H1 (cell line): ENCODE measurements at places on chromosomes 3 and 15. TPM values are rescaled to one million over a fixed set of nuclear protein-coding genes. Genes with fewer than 3 reads are reported as not detected.

Gene SLC51B
- total RNA-seq, result not detected in 2 replicates

Gene CHDH
- total RNA-seq, result 8.9 and 10.3 TPM in 2 replicates

Gene SI
- not detected in 2 replicates for total RNA-seq

Gene TPRG1
- total RNA-seq, result 0.27 and 0.37 TPM in 2 replicates

- H3K27ac ChIP-seq, result no peak overlapping the region
- H3K4me1 ChIP-seq, result no peaks in the 10 kb centered on the region
- H3K4me3 ChIP-seq, result no peak overlapping the region
- H3K36me3 ChIP-seq, result no peaks in the 10 kb centered on the region
- no peak for DNase-seq
Measured at GRCh38 chr15:30791239-30792175, 112.2 kb upstream of the FAN1 start.

- H3K36me3 ChIP-seq, result no peaks in the 10 kb centered on the region
- H3K4me1 ChIP-seq, result peaks cover 10% of the 10 kb centered on the region
- H3K4me3 ChIP-seq, result no peak overlapping the region
- H3K27ac ChIP-seq, result no peak overlapping the region
- peaks cover 7% of the 10 kb centered on the region for H3K27me3 ChIP-seq
- no peak for DNase-seq
Measured at GRCh38 chr15:66839506-66840112, 137.6 kb downstream of the SMAD6 start.

DNA sequence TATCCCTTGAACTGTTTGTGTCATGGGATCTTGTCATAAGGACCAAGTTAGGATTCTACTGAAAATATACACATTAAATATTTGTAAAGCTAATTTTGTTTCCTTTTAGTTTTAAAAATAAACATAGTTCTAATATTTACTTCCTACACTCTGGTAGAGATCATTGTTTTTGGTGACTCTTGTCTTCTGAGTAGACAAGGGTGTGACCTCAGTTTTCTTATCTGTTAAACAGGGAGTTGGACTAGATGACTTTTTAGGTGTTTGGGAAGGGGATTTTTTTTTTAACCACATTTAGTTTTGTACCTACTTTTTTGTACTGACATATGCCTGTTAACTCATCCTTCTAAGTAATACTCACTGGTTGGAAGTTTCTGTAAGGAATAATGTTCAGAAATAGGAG is 30.8 kb downstream of the PLS1 start:
- H3K36me3 ChIP-seq, result no peaks in the 10 kb centered on the region
- no peaks in the 10 kb centered on the region for H3K4me1 ChIP-seq
- no peak overlapping the region for H3K27ac ChIP-seq
- no peak for DNase-seq
- H3K4me3 ChIP-seq, result no peak overlapping the region
- no peaks in the 10 kb centered on the region for H3K27me3 ChIP-seq

- H3K4me1 ChIP-seq, result no peaks in the 10 kb centered on the region
- no peaks in the 10 kb centered on the region for H3K36me3 ChIP-seq
- H3K27ac ChIP-seq, result no peak overlapping the region
- no peak for DNase-seq
- H3K4me3 ChIP-seq, result no peak overlapping the region
Measured at GRCh38 chr3:19107719-19108118, 40.6 kb upstream of the KCNH8 start.

- no peak overlapping the region for H3K27ac ChIP-seq
- H3K27me3 ChIP-seq, result no peaks in the 10 kb centered on the region
- peaks cover 11% of the 10 kb centered on the region for H3K36me3 ChIP-seq
- DNase-seq, result no peak
- no peak overlapping the region for H3K4me3 ChIP-seq
Measured at GRCh38 chr3:186552408-186553031, 8.3 kb upstream of the CRYGS start.

DNA sequence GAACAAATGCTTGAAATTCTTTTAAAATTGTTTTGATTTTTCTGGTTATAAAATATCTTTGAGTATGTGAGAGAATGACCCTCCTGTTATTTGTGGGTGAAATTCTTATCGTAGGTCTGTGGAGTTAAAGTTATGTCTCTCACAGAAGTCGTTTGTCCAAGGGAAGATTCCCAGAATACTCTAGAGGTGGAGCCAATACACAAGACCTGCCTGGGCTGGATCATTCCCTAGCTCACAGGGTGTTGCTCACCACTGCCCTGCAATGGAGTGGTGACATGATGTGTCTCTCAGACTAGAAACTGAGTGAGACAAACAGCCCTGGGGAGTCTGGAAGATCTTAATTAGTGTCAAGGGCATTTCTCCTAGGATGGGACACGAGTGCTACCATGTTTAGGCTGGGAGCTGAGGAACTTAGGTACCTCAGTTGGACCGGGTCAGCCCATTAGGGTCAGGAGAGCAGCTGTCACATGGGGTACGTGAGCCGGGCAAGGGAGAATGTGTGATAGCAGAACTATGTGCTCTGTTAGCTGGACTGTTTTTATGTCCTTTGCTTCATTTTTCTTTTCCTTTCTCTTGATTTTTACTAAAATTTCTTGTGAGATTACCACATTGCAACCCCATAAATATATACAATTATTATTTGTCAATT is 53.6 kb upstream of the MYO5C start:
- no peak for DNase-seq
- no peak overlapping the region for H3K4me3 ChIP-seq
- no peaks in the 10 kb centered on the region for H3K4me1 ChIP-seq
- H3K36me3 ChIP-seq, result no peaks in the 10 kb centered on the region
- no peaks in the 10 kb centered on the region for H3K27me3 ChIP-seq

DNA sequence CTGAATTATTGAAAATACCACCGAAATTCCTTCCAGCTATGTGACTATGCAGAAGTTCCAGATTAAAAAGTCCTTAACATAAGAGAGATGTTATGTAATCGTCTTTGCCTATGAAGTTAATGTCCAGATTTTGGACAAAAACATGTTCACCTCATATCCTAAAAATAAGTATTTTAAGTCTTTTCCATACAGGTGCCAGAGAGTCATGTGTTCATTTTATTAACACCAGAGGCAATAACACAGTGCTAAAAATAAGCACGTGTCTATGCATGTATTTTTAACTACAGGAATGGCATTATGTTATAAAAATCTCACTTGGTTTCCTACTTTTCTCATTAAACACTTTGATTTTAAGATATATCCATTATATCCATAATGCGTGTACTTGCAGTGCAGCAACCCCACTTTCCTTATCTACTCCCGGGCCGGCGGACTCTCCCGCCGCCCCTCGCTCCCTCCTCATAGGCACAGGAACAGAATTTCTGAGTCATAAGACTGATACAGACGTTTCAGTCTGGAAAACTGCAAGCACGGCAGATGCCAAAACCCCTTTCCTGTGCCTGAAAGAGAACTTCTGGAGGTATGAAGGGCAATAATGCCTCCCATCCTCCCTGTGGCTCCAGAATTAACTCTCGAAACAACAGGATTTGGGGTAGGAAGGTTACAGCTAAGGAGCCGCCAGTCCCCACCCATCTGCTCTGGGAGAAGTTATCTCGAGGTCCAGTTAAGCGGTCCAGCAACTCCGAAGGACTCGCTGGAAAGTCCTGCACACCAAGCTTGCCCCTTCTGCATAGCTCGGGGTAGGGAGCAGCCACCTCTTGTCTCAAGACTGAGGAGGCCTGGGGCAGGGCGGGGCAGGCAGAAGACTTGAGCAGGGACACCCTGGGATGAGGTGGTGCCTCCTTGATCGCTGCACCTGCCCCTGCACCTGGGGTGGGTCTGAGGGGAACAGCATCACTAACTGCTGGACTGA is 22.3 kb upstream of the PSTPIP1 start:
- no peak overlapping the region for H3K27ac ChIP-seq
- no peak overlapping the region for H3K4me3 ChIP-seq
- H3K27me3 ChIP-seq, result no peaks in the 10 kb centered on the region; the same call in 1 of the 2 replicates
- H3K36me3 ChIP-seq, result no peaks in the 10 kb centered on the region

DNA sequence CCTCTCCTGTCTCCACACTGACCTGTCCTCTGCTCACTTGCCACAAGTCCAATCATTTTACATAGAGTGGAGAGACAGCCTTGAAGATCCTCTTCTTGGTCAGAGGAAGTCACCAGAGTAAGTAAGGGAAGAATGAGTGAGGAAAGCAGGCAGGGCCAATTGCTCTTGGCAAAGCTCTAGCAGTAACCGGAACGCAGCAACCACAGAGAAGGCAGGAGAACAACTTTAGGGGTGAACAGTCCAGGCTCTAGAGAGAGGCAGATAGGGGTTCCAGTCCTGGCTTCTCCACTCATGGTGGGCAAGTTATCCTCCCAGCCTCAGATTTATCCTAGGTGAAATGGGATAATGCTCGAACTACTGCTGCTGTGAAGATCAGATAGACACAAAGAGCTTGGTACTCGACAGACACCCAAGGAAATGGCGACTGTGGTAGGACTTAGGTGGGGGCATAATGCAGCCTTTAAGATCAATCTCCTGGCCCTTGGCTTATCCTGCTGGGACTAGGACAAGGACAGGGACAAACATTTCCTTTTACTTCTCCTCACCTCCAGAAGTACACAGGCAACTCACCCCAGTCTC is 1.2 kb upstream of the ADAMTSL3 start:
- peaks cover 37% of the 10 kb centered on the region for H3K27me3 ChIP-seq
- H3K27ac ChIP-seq, result no peak overlapping the region
- H3K36me3 ChIP-seq, result no peaks in the 10 kb centered on the region

GRCh38 chr15:93485438-93486327 is 396.7 kb upstream of the RGMA start:
- H3K4me1 ChIP-seq, result no peaks in the 10 kb centered on the region
- no peak for DNase-seq
- H3K27me3 ChIP-seq, result 0 out of 2 replicates have a peak, but pooled peaks cover 3% of the 10 kb centered on the region
- H3K36me3 ChIP-seq, result no peaks in the 10 kb centered on the region
- H3K27ac ChIP-seq, result no peak overlapping the region

GRCh38 chr3:15325228-15325627 is 7.2 kb downstream of the SH3BP5 start:
- H3K4me1 ChIP-seq, result peaks cover 2% of the 10 kb centered on the region
- H3K4me3 ChIP-seq, result no peak overlapping the region
- H3K27ac ChIP-seq, result no peak overlapping the region

- H3K36me3 ChIP-seq, result no peaks in the 10 kb centered on the region
- no peaks in the 10 kb centered on the region for H3K27me3 ChIP-seq
- DNase-seq, result no peak
- no peak overlapping the region for H3K4me3 ChIP-seq
- peaks cover 7% of the 10 kb centered on the region for H3K4me1 ChIP-seq
Measured at GRCh38 chr3:9074079-9074478, 110.8 kb upstream of the RAD18 start.

DNA sequence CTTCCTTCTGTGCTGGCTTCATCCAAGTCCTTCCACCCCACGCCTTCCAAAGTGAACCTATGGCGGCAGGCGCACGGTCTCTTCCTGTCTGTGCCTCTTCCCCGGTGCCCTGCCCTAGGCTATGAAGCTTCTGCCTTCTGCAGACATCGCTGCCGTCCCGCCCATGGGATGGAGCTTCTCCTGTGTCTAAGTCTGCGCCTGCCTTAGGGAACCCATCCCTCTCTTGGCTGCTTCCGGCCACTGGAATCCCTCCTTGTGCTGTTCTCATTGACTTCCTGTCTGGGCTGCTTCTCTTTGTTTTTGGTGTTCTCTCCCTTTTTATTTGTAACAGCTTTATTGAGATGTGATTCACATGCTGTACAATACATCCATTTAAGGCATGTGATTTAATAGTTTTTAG is 17.2 kb downstream of the CHCHD6 start:
- H3K36me3 ChIP-seq, result peaks cover 5% of the 10 kb centered on the region; the same call in 1 of the 2 replicates
- no peak for DNase-seq
- no peak overlapping the region for H3K27ac ChIP-seq
- no peak overlapping the region for H3K4me3 ChIP-seq
- H3K4me1 ChIP-seq, result no peaks in the 10 kb centered on the region
- H3K27me3 ChIP-seq, result no peaks in the 10 kb centered on the region

- H3K27me3 ChIP-seq, result no peaks in the 10 kb centered on the region
- no peaks in the 10 kb centered on the region for H3K4me1 ChIP-seq
- no peak overlapping the region for H3K27ac ChIP-seq
- DNase-seq, result no peak
- peaks cover 10% of the 10 kb centered on the region for H3K36me3 ChIP-seq
- H3K4me3 ChIP-seq, result no peak overlapping the region
Measured at GRCh38 chr3:133629146-133629545, 32.6 kb downstream of the TOPBP1 start.

- H3K36me3 ChIP-seq, result no peaks in the 10 kb centered on the region
- DNase-seq, result no peak
- H3K4me3 ChIP-seq, result no peak overlapping the region
- no peaks in the 10 kb centered on the region for H3K4me1 ChIP-seq
Measured at GRCh38 chr3:188925376-188925775, 246.4 kb upstream of the TPRG1 start.

DNA sequence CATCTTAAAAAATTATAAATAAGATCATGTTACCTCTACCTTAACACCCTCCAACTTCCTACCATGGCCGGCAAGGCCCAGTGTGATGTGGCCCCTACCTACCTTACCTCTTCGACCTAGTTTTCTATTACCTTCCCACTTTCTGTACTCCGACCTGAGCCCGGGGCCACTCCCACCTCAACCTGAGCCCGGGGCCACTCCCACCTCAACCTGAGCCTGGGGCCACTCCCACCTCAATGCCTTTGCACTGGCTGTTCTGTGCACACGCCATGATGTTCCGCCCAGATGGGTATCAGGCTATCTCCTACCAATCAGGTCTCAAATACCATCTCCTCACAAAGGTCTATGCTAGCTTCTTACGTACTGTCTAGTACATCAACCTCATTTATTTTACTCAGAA is 66.8 kb upstream of the XXYLT1 start:
- H3K27ac ChIP-seq, result no peak overlapping the region
- no peak overlapping the region for H3K4me3 ChIP-seq
- H3K27me3 ChIP-seq, result no peaks in the 10 kb centered on the region
- H3K36me3 ChIP-seq, result no peaks in the 10 kb centered on the region
